ENCODE measurements at places on chromosomes 11 and 22. TPM values are rescaled to one million over a fixed set of nuclear protein-coding genes. Genes with fewer than 3 reads are reported as not detected.

DNA sequence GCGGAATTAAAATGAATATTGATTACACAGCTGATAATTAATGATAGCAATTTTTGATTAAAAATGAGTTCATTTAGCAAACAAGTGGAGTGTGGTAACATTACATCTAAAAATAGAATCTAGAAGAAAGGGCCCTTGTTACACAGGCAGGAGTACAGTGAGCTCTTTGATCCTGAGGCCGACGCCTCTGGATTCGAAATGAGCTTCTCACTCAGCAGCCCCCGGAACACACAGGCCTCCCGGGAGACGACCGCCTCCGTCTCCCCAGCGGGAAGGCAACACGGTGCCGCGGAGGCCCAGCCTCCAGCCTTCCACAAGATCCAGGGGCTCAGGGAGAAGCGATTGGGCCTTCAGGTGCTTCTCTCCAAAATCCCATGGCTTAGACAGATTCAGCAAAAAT, 379.1 kb downstream of the BRD1 start:
- DNase-seq, result no peak

GRCh38 chr11:106087815-106088435, 10.5 kb downstream of the AASDHPPT start:
- DNase-seq, result peak; percentile 45

DNA sequence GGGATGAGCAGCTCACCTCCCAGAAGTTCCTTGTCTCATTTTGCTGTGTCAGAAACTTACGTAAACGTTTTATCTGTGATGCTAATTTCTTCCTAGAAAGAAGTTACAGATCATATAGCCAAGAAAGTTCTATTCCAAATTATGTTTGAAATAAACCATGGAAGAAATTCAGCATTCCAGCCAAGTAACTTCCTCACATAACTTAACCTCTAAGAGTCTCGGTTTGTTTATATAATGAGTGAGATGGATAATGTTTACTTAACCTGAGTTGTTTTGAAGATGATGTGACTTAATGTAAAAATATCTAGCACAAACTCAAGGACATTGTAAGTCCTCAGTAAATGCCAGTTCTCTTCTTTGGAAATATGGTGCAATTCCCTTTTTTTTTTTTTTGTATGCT, 8.9 kb upstream of the MUC15 start:
- DNase-seq, result no peak

GRCh38 chr11:22742157-22742613, 75.8 kb downstream of the GAS2 start:
- DNase-seq, result peak; percentile 46

APOA5 gene
- polyA plus RNA-seq, result not detected

RAB39A gene
- 1.5 TPM for polyA plus RNA-seq

Measured in muscle of arm (tissue), 14 donors.